Stimulated activated naive CD8-positive, alpha-beta T cell treated with anti-CD3 and anti-CD28 coated beads, Interleukin-15, Interleukin-2, amounts not matched to agents 100 U/mL and 50 U/mL, for 24 hours (primary cell): ENCODE measurements at places on chromosomes 16 and 17.

DNA sequence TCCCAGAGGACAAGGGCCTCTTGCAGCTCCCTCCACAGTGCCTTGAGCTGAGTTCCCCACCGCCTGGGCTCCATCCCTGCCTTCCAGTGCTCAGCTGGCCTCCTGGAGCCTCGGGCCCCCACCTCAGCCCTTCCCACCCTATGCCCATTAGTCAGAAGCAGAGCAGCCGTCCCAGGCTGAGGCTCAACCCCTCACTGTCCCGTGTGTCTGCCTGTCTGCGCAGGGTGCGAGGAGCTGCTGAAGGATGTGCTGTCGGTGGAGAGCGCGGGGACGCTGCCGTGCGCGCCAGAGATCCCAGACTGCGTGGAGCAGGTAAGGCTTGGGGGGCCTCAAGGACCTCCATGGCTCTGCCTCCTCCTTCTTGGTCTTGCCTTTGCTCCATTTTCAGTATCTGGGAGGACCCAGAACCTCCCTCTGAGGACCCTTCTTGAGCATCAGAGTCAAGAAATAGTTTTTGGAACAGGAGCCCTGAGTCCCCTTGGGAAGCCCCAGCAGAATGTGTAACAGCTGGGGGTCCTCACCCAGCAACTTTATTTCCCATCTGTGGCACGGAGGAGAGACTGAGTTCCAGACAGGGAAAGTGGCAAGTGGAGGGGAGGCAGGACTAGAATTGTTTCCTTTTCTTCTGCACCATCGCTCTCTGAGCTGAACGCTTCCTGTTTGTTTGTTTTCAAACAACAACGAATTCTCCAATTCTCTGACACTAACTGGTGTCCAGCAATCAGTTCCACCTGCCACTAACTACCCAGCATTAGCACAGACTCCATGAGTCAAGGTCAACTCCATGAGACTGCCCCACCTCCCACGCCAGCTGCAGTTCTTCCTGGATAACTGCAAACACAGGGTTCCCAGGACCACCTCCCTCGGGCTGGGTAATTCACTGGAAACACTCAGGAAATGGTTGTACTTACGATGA lies 42.6 kb downstream of the RAB11FIP4 start:
- no peak for DNase-seq

- no peak for DNase-seq
Measured at GRCh38 chr17:65495122-65496055, 66.1 kb downstream of the AXIN2 start.

GRCh38 chr17:14460516-14461226 lies 159.8 kb downstream of the HS3ST3B1 start:
- DNase-seq, result no peak

GRCh38 chr17:60386147-60387058 lies 5.5 kb downstream of the USP32 start:
- DNase-seq, result no peak

DNA sequence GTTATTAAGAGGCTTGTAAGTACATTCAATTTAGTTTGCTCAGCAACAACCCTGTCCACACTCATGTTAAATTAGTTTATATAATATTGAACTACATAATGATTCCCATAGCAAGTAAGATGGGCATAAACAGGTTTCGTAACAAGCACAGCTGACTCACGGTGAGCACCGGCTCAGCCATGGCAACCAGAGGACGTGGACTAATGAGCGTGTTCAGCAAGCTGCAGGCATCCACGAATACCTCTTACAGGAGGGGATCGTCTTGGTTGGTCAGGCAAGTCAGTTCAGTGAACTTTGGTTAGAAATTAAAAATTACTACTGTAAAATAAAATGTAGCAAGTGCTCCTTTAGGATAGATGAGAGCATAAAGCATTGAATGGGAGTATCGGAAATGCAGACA lies 58.4 kb downstream of the ELAC2 start:
- no peak for DNase-seq

DNA sequence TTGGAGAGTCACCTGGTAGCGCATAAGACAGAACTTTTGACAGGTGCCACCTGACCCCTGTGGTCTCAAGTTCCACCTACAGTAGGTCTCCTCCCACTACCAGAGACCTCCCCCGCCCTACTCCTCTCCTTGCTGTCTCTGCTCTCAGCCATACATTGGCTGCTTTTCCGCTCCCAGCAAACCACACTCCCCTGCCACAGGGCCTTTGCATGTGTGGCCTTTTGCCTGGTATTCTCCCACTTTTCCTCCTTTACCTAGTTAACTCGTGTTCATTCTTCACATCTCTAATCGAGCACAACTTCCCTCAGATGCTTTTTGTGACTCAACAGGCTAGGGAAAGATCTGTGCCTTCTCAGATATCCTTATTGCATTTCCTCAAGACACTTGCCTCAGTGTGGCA lies 218.3 kb upstream of the EEF2KMT start:
- DNase-seq, result no peak

DNA sequence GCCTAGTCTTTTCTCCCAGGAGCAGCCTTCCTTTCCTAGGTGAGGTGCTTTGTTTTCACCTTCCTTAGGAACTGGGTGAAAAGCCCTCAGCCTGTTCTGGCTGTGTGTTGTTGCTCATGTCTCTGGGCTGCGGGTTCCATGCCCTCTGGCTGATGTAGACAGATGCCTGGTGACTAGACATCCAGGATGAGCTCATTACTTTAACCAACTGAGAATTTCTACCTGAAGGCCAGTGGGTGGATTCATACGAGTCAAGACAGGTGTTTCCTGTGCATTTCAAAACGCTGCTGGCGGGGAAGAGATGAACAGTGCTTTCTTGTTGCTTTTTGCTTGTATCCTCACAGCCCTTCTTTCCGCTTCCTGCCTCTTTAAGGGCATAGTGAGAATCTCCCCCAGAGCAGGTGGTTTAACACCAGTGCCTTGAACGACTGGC lies 22.3 kb downstream of the SAP30BP start:
- DNase-seq, result peak; percentile 46

- DNase-seq, result no peak
Measured at GRCh38 chr17:34255381-34255732, 272 bp downstream of the CCL2 start.

- no peak for DNase-seq
Measured at GRCh38 chr16:78528265-78528664, 428.8 kb downstream of the WWOX start.

- DNase-seq, result no peak
Measured at GRCh38 chr17:82083533-82084359, 14.3 kb downstream of the FASN start.

GRCh38 chr17:74276541-74277009 lies 2.5 kb downstream of the DNAI2 start:
- DNase-seq, result no peak

- no peak for DNase-seq
Measured at GRCh38 chr17:8896087-8896486, 28.6 kb upstream of the PIK3R6 start.
